ENCODE measurements at places on chromosomes 5 and 9.
A peak's percentile ranks its signal among the peaks of the same experiment; 100 is the strongest.

DNA sequence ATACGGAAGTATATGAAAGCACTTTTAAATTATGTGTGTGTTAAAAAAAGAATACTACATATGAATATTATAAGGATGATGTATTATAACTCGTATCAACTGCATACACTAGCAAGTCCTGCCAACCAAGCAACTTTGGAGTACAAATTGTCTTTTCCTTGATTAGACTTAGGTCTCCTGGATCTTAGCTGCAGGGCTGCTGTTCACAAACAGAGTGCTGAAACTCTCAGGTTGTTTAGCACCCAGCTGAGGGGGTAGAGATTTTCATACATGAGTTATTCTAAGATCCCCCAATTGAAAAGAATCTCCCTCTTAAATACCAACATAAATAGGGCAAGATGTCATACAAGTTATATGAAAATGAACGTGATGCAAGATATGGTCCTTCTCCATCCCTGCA, 149.8 kb upstream of the TNC start:
- DNase-seq = no peak

DNA sequence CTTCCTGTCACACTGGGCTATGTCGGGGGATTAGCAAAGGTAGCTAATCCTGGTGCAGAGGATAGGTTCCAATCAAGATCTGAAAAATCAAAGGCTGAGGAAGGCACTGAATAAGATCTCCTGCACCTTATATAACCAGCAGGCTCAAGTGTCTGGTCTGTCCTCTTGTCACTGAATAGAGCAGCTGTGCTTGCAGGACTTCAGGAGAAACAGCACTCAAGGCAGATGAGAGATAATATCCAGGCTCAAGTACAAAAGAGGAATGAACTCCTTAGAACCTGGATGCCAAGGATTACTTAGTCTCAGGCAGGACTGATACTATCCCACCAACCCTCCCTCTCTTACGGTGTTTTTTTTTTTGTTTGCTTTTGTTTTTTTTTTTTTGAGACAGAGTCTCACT, 108.8 kb upstream of the LRRTM2 start:
- DNase-seq = no peak

DNA sequence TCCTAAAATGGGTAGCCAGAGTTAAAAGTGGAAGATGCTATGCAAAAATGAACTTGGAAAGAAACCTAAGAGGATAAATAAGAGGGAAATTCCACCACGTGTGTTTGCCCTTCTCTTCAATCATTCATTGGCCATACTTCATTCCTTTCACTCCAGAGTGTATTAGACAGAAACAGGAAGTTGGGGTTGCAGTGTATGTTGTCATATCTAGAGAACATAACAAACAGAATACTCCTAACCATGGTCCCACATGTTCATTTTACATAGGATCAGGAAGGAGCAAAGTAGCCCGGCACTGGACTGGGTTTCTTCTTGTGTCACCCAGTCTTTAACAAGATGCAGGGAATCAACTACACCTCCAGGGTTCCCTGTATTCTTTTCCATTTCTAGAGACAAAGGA, 7.6 kb upstream of the GPBP1 start:
- no peak for DNase-seq

DNA sequence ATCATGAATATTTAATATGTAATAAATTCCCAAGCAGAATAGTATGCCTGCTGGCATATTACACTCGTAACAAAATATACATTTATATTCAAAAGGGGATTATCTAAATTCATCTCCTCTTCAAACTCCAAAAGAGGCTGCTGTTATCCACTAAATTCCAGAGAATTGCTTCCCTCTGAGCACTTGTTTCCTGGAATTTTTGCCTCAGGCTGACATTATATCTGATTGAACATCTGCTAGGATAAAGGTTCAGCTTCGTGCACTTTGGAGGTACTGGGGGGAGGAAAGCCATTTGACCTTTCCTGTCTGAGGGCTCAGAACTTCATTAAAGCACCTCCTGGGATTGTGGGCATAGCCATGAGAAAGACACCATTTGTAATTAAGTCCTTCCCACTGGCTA, 4.3 kb upstream of the HAPLN1 start:
- DNase-seq = no peak

DNA sequence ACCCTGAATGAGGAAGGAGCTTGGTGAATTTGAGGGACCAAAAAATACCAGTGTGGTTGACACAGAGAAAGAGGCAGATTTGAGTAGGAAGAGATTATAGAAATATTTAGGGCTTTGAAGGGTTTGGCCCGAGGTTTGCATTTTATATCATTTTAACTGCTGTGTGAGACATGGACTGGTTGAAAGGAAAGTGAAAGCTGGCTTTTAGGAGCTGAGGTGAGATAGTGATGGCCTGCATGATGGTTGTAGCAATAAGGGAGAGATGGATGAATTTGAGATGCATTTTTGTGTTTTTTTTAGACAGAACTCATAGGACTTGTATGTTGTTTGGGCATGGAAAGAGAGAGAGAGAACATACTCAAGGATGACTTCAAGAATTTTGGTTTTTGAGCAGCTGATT, 21.7 kb downstream of the FER start:
- no peak for DNase-seq

DNA sequence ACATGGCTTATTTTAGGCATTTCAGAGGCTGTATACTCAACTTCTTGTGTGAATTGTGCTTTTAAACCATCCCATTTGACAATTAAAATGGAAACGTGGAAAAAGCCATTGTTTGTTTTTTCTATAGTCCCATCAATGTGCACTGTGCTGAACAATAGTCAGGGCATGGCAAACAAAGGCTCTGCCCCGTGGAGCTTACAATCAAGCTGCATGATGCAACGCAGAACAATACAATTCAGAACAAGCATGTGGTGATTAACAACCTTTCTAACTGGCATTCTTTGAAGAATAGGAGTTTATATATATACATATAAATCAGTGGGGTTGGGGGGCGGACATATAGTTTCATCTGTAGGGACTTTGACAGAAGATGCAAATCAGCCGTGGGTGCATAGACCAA, 2125.4 kb upstream of the WWC1 start:
- DNase-seq = no peak

- DNase-seq = no peak
Measured at GRCh38 chr9:89734600-89735041, 129.8 kb downstream of the GADD45G start.

GRCh38 chr9:120571443-120572257, 8.3 kb downstream of the CDK5RAP2 start:
- peak; percentile 74 for DNase-seq

GRCh38 chr5:59393585-59394420, 499.7 kb downstream of the PDE4D start:
- DNase-seq = no peak

GRCh38 chr5:139049780-139050179, 148.4 kb downstream of the SIL1 start:
- no peak for DNase-seq

DNA sequence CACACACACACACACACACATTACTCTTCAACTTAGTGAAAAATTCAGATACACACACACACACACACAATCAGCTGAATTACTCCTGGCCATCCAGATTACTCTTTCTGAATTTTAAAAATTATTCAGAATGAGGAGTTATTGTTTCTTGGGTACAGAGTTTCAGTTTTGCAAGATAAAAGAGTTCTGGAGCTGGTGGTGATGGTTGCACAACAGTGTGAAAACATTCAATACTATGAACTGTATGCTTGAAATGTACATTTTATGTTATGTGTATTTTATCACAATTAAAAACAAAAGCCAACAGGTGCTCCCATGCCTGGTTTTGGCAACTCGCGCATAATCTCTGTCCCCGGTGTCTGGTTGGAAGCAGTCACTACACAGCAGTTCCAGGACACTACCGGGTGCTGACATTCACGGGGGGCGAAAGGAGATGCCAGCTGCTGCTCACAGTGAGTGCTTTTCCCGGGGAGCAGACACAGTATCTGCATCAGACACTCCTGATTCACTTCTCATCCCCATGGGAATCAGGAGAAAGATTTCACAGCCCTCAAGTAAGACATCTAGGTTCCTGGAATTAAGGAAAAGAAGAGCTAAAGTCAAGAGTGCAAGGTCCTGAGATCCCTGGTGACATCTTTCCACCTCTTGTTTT, 55.7 kb downstream of the LHFPL2 start:
- no peak for DNase-seq
